ENCODE measurements at places on chromosomes 5 and 9. TPM values are rescaled to one million over a fixed set of nuclear protein-coding genes. Genes with fewer than 3 reads are reported as not detected.

ANKRD18A gene
- not detected for total RNA-seq

DIPK1B gene
- not detected for total RNA-seq

PLPPR1 gene
- total RNA-seq: not detected

GPR150 gene
- total RNA-seq: 0.12 TPM

SLC25A2 gene
- total RNA-seq: 0.15 TPM

PCDHB12 gene
- 0.64 TPM for total RNA-seq

PLAC8L1 gene
- 0.46 TPM for total RNA-seq

C5orf52 gene
- not detected for total RNA-seq

MACROH2A1 gene
- 128 TPM for total RNA-seq

FAM153A gene
- not detected for total RNA-seq

ZFR gene
- total RNA-seq: 69.3 TPM

TMEM174 gene
- not detected for total RNA-seq

IRX4 gene
- not detected for total RNA-seq

GOLPH3 gene
- 92.4 TPM for total RNA-seq

CD274 gene
- total RNA-seq: 11.9 TPM

TMEM215 gene
- total RNA-seq: not detected

TAF11L10 gene
- total RNA-seq: not detected

PCDHA6 gene
- total RNA-seq: 0.09 TPM

IRX1 gene
- not detected for total RNA-seq

DNM1 gene
- total RNA-seq: 36.0 TPM

CNTNAP3B gene
- total RNA-seq: not detected

NR5A1 gene
- total RNA-seq: not detected

MLANA gene
- total RNA-seq: not detected

IFNA14 gene
- not detected for total RNA-seq

PTGR1 gene
- total RNA-seq: 52.6 TPM

CNOT6 gene
- total RNA-seq: 17.9 TPM

WNT8A gene
- total RNA-seq: not detected

TNC gene
- total RNA-seq: 49.4 TPM

AFF4 gene
- total RNA-seq: 94.5 TPM
